ENCODE measurements at places on chromosomes 7 and 10. TPM values are rescaled to one million over a fixed set of nuclear protein-coding genes. Genes with fewer than 3 reads are reported as not detected.

GRCh38 chr7:97200018-97200417, 82.5 kb downstream of the SDHAF3 start:
- DNase-seq = no peak

GRCh38 chr7:99359465-99360154, 14.9 kb upstream of the ARPC1B start:
- DNase-seq = no peak

GRCh38 chr7:142602756-142603155, 146.5 kb upstream of the PRSS1 start:
- DNase-seq = no peak

DNA sequence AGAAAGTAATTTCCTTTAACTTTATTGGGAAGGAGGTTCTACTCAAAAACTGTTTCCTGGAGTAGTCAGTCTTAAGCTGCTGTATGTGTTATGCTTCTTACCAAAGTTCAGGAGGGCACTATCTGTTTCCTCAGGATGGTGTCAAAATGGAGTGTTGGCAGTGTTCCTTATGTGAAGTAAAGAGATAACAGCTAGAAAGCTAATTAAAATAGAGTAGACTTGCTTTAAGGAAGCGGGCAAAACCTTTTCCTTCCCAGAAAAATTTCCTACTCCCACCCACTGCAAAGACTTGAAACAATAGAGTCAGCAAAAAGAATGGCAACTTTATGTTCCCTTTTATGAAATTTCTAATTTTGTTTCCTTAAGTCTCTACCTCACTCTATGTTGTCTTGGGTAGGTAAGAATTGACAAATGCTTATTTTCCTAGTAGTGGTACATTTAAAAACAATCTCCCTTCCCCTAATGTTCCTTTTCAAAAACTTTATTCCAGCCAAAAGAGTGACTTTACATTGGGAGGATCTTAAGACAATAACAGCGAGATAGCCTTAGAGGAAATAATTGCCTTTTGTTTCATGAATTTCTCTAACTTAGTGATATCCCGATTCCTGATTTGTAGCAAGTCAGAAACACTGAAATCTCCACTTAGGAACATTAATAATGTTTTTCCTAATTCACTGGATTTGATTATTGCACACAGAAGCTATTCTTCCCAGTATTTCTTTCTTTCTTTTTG, 26.5 kb upstream of the ENTPD1 start:
- DNase-seq = no peak

DNA sequence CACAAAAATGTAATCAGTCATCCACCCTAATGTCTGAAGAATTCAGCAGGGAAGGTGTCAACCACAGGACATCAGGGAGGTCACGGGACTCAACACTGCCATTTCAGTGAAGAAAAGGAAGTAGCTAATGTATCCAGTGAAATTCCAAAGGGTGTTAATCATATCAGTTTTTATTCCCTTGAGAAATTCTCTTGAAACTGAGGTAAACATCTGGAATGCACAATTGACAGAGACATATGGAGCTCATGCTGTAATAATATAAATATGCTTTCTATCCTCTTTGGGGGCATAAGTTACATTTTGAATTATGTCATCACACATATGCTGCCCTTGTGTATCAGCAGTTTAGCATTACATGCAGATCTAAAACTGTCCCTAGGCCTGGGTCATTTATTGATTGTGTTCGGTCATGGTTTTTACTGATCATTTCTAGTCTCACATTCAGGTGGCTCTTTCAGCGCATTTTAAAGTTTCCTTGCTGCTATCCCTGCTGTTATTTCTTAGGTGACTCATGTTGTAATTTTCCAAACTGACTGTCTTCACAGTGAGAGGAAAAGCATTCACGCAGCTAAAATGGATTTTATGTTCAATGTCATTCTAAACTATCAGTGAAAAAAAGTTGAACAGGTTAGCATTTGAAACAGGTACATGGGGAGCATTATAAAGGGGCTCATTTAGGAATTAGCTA, 273.9 kb downstream of the TSPAN12 start:
- no peak for DNase-seq

DNA sequence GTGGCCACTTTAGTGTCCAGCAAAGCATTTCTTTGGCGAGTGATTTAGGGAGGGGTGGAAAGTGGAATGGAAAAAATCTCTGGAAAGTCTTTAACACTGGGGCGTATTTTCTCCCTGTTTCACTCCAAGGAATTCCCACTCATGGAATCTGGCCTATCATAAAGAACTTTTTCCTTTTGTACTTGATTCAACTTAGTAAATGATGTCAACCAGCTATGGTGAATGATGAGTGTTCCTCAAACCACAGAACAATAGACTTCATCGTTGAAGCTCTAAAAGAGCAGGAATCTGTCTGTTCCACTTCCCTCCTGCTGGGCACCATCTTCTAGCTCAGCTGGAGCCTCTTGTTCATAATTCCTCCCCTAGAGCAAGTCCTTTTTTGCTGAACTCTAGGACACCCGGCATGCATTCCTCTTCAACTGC, 66.5 kb downstream of the EPDR1 start:
- DNase-seq = no peak

DNA sequence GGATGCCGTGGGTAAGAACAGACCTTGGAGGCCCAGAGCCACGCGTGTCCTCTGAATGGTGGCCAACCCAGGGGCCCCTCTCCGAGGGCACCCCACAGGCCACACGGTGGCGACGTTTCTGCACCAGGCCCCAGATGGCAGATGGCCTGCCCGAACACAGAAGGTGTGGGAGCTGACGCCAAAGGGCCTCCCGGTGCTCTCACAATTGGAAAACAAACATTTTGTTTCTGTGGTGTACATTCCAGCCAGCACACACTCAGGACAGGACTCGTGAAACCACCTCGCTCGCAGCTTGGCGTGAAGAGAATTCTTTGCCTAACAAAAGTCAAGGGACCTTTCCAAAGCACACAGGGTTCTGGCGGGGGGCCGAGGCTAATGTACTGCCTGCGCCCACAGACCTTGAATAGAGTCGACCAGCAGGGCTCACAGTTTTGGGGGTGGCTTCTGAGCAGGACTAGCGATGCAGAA, 112.1 kb downstream of the FAM53B start:
- DNase-seq = no peak

DNA sequence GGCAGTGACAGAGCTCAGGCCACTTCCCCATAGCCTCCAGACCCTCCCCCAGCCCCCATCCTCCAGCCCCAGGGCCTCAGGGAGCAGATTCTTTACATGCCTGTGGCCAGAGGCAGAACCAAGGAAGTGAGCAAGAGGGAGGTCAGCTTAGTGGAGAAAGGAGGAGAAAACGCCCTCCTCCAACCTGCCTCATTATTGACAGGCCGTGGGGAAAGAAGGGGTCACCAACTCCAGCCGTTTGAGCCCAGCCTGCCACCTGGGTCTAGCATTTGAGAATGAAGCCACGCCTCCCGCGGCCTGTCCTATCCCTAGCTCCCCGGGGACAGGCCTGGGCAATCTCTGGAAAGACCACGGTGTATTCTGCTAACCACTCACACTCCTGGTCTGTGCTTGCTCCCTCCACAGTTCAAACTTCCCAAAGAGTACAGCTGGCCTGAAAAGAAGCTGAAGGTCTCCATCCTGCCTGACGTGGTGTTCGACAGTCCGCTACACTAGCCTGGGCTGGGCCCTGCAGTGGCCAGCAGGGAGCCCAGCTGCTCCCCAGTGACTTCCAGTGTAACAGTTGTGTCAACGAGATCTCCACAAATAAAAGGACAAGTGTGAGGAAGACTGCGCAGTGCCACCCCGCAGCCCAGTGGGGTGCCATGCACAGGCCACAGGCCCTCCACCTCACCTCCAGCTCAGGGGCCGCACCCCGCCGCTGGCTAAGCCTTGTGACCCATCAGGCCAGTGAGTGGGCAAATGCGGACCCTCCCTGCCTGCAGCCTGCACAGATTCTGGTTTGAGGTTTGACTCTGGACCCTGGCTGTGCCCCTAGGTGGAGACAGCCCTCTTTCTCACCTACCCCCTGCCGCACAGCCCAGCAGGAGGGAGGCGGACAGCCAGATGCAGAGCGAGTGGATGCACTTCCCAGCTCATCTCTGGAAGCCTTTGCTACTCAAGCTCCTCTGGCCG, 14.3 kb upstream of the TRIM8 start:
- no peak for DNase-seq

The CFAP69 gene
- total RNA-seq = 13.5 TPM

GRCh38 chr10:30357806-30358205, 8.7 kb upstream of the MTPAP start:
- no peak for DNase-seq

Data from dorsolateral prefrontal cortex (tissue), 122 donors.